ENCODE measurements at places on chromosomes 1 and 21.

GRCh38 chr1:2199042-2199810 is 4.7 kb upstream of the FAAP20 start:
- DNase-seq: peak; percentile 51

GRCh38 chr1:32900956-32901822 is at the start of gene TMEM54:
TSS of gene TMEM54 (minus strand) at chr1:32901389. CDS start at chr1:32901238, 151 bp downstream.
- peak; percentile 73 for DNase-seq

- no peak for DNase-seq
These were observed 13.3 kb downstream of the PLXNA2 start for GRCh38 chr1:208230668-208231529.

GRCh38 chr21:44887126-44887806 is 13.8 kb upstream of the PTTG1IP start:
- no peak for DNase-seq

DNA sequence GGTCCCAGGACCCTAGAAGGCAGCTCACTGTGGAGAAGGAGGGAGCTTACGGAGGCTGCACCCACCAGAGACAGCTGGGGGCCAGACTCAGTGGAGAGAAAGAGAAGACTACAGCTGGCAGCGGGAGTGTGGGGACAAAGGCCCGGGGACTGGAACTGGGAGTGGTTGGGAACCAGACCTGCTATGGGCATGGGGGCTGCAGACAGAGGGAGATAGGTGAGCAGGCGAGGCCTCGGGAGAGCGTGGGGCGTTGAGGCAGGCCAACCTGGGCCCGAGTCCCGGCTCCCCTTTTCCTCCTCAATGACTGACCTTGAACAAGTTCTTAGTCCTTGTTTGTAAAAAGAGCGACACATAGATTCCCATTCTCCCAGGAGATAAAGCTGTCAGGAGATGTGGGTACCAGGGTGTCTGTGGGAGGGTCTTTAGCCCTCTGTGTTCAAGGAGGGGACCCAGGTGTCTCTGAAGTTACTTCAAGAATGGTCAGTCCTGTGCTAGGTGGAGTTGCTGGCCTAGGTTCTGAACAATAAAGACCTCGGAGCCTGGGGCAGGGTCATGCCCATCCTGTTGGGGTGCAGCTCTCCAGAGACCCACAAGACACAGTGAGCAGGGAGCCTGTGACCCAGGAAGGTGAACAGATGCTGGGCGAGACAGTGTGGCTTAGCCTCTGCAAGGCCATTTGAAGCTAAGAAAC is 87.9 kb downstream of the ITPKB start:
- no peak for DNase-seq

- DNase-seq: no peak
These were observed 544 bp downstream of the ILDR2 start for GRCh38 chr1:166974647-166975345.

DNA sequence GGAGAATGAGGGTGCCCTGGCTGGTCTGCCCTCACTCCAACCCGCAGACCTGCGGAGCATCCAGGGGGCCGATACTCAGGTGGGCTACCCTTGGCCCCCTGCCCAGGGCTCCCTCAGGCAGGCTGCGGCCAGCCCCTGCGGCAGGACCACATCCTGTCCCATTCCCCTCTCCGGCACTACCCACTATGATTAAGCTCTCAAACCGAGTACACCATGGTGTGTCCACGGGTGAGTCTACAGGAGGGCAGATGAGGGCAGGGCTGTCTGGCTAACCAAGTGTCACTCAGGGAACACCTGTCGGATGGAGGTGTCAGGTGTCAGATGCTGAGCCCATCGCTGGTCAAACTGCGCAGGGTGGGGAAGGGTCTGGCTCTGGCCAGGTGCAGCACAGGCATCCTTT is 47.2 kb downstream of the SLC66A1 start:
- DNase-seq: no peak

GRCh38 chr1:85576642-85577418 is 3.7 kb upstream of the CCN1 start:
- DNase-seq: peak; percentile 6

DNA sequence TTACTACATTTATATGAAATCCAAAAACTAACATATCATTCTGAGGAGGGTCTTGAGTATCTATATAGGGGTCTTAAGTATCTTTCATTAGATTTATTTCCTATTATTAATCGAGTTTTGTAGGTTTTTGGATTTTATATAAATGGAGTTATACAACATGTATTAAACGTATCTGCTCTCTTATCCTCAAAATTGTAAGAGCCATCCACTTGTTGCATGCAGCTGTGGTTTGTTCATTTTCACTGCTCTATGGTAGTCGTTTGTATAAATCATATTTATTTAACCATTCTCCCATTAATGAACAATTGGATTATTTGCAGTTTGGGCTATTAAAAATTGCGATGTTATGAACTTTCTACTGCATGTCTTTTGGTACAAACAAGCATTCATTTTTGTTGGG is 97.1 kb downstream of the ENAH start:
- DNase-seq: no peak

GRCh38 chr1:87224201-87224600 is 104.5 kb upstream of the LMO4 start:
- no peak for DNase-seq

- no peak for DNase-seq
These were observed 139.5 kb downstream of the ZZZ3 start for GRCh38 chr1:77542813-77543420.

GRCh38 chr1:207919523-207920170 is 8.7 kb upstream of the CD34 start:
- no peak for DNase-seq

DNA sequence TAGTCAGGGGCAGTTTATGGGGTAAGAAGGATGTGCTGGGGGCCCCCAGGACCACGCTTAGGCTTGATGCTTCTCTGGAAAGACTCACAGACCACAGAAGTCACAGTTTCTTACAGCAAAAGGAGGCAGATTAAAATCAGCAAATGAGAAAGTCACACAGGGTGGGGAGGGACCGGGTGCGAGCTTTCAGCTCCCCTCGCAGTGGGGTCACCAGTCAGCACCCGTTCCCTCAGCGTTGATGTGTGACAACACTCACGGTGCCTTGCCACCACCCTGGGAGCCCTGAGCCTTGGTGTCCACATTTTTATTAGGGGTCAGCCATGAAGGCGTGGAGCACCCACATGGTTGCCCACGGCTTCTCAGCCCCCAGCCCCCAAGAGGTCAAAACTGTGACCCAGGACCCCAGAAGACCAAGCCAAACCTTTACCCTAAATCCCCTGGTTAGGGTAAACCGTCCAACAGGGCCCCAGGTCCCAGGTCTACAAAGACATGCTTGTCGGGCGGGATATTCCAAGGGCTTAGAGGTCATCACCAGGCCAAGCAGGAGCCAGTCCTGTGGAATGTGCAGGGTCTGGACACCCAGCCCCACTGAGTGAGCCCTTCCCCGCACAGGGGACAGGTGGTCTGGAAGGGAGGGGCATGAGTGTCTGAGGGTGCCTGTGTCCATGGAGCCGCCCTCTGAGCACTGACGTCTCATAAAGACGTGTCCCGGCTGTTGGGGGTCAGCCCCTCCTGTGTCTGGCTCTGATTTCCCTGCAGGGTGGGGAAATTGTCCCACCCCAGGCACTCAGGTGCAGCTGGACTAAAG is 64.5 kb upstream of the ABCG1 start:
- DNase-seq: no peak

GRCh38 chr1:15329104-15329820 is 80.4 kb upstream of the EFHD2 start:
- no peak for DNase-seq

- DNase-seq: no peak
These were observed 861.1 kb upstream of the ADAMTS5 start for GRCh38 chr21:27827972-27828371.

- no peak for DNase-seq
These were observed 47.5 kb upstream of the DIP2A start for GRCh38 chr21:46411236-46411635.

- no peak for DNase-seq
These were observed 95.4 kb downstream of the RNF220 start for GRCh38 chr1:44500181-44501046.

DNA sequence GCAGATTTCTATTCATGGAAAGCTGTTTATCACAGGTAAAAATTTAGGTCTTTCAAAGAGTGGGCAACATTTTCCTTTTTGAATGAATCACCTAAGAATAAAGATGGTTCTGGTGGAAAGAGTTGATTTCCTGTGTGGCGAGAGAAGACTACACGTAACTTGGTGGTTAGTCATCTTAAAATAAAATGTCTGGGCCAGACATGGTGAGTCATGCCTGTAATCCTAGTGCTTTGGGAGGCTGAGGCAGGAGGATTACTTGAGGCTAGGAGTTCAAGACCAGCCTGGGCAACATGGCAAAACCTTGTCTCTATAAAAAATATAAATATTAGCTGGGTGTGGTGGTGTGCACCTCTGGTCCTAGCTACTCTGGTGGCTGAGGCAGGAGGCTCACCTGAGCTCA is 65.7 kb downstream of the DISP1 start:
- DNase-seq: no peak

DNA sequence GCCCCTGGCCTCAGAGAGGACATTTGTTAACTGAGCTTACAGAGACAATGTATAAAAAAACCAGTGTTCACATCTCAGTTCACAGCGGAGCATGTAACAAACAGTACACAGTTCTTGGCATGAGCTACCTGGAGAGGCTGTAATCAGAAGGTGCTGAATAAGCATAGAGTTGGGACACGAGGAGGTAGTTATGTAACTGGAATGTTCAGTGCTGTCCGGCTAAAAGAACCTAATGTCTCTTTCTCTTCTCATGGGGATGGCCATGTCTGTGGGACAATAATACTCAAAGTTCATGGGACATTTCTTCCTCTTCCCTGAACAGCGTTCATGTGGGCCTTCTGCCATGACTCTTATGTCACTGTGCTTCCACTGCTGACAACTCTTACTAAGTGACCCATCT is 17.2 kb upstream of the STX12 start:
- DNase-seq: no peak

DNA sequence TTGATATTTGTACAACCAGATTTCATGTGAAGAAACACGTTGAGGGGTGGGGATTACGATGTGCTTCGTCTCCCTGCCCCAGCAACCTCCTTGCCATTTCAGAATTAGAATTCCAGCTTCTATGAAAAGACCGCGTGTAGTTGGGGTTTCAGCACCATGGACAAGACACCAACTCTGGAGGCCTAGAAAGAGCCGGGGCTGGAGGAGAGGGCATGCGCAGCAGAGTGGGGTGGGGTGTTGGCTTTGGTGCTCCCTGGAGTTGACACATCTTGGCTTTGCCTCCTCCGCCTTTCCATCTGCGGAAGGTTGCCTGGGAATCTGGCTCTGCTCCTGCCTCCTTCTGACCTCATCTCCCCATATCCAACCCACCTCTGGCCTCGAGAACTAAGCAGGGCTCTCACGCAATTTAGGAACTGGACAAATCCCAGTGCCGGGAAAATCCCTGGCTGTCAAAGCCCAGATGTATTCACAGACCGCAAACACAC is 11.8 kb downstream of the HTR6 start:
- DNase-seq: no peak

GRCh38 chr1:183164340-183164739 is 21.7 kb upstream of the LAMC2 start:
- no peak for DNase-seq

GRCh38 chr1:8591569-8591968 is 225.9 kb downstream of the RERE start:
- no peak for DNase-seq

GRCh38 chr1:155499953-155500639 is 62.5 kb downstream of the ASH1L start:
- DNase-seq: peak; percentile 49

- DNase-seq: no peak
These were observed 358.4 kb upstream of the ST6GALNAC5 start for GRCh38 chr1:76508871-76509270.

DNA sequence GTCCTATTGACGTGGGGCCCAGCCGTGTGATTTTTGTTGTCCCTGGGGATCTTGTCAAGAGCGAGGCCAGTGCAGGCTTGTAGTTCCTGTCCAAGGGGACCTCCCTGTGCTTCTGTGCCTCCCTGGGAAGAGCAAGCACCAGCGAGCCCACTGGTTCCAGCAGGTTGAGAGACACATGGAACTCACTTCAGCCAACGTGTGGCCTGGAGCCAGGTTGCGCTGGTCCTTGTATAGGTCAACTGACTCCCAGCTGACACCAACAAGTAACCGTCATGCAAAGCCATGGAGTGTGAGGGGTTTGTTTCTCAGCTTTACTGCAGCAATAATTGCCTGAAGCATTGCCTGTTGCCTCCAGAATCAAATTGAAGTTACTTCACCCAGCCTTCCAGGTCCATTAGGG is 63.0 kb downstream of the DISP3 start:
- no peak for DNase-seq

- no peak for DNase-seq
These were observed 78.6 kb upstream of the PBX1 start for GRCh38 chr1:164480285-164480907.

GRCh38 chr1:114093624-114094362 is 59.9 kb downstream of the SYT6 start:
- no peak for DNase-seq

- DNase-seq: no peak
These were observed 246.3 kb upstream of the RAB4A start for GRCh38 chr1:229024528-229025130.

GRCh38 chr1:14583788-14584187 is 14.7 kb upstream of the KAZN start:
- DNase-seq: no peak

GRCh38 chr1:172793823-172794222 is 134.9 kb downstream of the FASLG start:
- no peak for DNase-seq

DNA sequence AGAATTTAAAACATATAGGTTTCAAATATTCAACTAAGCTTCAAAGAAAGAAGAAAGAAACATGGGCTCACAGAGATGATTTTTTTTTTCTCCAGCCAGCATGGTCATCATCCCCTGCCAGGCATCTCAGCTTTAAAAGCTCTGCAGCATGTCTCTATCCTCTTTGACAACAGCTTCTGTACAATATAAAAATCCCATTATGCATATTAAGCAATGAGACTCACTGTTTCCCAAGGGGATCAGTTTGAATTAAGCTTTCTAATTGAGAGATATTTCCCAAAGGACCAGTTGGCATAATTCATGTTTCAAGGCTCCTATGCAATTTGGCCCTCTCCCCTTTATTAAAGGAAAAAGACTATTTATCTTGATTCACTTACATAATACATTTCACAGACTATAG is 220.3 kb downstream of the GRIK1 start:
- DNase-seq: no peak

DNA sequence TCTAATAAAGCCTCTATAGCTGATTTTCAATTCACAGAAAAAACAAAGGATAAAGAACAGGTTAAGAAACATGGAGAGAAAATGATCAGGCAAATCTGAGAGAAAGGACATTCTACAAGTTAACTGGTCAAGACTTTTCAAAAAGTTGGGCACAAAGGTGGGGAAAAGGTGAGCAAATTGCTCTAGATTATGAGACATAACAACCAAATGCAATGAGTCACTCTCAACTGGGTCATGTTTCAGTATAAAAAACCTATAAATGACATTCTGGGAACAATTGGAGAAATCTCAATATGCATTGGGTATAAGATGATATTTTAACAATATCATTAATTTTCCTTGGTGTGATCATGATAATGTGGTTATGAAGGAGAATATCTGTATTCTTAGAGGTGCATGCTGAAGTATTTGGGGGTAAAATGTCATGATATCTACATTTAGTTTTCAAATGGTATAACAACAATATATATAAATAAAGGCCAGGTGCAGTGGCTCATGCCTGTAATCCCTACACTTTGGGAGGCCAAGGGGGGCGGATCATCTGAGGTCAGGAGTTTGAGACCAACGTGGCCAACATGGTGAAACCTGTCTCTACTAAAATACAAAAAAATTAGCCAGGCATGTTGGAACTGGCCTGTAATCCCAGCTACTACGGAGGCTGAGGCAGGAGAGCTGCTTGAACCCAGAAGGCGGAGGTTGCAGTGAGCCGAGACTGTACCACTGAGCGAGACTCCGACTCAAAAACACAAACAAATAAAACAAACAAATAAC is 27.0 kb downstream of the ANKRD13C start:
- DNase-seq: no peak

GRCh38 chr1:56062625-56063024 is 516.7 kb downstream of the PLPP3 start:
- no peak for DNase-seq

Data from NCI-H774 (cell line).